ENCODE measurements at places on chromosomes 11 and 22.

DNA sequence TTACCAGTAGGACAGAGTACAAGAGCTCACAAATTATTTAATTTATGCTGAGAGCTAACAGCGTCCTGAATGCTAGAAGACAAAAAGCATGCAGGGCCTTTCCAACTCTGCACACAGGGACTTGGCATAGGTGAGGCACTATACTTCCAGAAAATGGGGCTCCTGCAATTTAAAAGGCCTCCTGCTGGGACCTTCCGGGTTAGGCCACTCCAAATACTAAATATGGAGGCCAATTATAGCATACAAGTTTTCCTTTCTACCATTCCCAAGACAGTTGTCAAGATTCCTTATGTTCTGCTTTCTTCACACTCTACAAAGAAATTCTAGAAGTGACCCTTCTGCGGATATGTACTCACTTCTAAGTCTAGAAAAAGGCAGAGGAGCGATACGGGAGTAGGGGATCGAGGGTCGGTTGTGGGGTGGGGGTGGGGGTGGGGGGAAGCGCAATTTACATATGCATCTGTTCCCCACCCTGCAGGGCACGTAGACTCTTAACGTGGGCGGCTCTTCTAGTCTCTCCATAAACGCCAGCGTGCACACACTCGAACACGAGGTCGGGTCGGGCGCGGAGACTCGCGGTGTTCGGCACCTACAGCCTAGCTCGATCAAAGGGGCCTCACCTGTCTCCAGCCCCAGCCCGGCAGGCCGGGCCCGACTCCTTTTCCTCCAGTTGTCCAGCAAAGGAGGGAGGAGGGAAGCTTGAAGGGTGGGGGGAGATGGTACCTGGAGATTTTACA lies 728 bp downstream of the DCUN1D5 start:
- DNase-seq = peak; percentile 33

DNA sequence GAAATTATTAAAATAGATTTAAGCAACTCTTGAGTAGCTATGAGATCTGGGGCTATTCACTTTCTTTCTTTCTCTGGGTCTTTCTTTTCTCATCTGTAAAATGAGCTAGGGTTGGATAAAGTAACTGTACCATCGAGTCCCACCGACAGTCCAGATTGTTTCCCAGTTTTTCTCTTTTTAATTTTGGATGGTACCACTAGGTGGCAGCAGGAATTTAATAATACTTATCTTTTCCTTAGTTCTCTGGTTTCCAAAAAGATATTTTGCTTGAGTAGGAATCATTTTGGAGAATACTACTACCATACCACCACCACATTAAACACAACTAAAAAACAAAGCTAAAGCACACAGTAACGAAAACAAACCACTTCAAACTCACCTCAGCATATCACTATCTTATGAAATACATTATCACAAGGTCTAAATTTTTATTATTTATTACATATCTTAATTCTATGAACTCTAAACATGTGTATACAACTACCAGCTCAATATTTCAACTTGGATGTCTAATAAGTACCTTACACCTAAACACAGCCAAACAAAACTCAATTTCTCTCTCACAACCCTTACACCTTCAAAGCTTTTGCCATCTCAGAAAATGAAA lies 584.0 kb downstream of the KCNA4 start:
- no peak for DNase-seq

DNA sequence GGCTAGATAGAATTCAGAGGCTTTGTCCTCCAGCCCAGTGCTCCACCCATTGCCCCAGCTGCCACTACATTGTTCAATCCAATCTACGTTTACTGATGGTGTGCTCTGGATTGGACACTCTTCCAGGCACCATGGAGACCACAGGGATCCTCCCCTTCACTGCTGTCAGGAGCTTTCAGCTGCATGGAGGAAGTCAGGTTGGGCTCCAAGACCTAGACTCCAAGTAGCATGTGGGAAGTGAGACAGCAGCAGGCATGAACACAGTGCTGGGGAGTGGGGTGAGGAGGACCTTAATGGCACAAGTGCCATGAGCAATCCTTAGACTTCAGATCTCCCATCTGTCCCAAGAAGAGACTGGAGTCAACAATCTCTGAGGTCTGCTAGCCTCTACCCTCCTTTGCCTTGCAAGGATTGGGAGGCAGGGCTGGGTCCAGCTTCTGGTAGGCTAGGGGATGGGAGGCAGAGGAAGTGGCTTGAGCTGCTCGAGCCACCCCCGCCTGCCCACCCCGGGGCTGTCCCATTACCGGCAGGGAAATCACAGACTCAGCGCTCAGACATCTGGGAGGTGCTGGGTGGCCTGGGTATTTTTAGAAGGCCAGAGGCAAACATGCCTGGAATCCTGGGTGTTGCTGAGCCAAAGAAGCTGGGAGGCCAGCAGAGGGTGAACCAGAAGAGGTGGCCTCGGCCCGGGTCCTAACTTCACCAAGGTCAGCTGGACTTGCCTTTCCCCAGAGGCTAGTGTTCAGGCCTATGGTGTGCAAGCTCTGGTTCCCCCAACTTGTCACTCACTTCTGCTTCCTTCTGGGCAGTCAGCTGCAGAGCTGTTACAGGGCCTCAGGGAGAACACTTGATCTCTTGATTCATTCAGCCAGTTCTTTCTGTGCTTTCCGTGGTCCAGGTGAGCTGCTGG lies 15.2 kb upstream of the FCHSD2 start:
- DNase-seq = no peak

- no peak for DNase-seq
Measured at GRCh38 chr11:130642994-130643393, 194.5 kb downstream of the ADAMTS15 start.

Measured in stimulated activated CD4-positive, alpha-beta T cell treated with anti-CD3 and anti-CD28 coated beads, Interleukin-2, amount 100 ng/mL, for 48 hours (primary cell).